AG09309 (cell line): ENCODE measurements at places on chromosomes 12 and 14.

GRCh38 chr14:75946785-75947184 is 35.0 kb downstream of the TGFB3 start:
- DNase-seq, result no peak

GRCh38 chr14:42911642-42912041 is 1305.0 kb downstream of the LRFN5 start:
- DNase-seq, result no peak

GRCh38 chr14:23299211-23299957 is 3.3 kb downstream of the PPP1R3E start:
- no peak for DNase-seq

DNA sequence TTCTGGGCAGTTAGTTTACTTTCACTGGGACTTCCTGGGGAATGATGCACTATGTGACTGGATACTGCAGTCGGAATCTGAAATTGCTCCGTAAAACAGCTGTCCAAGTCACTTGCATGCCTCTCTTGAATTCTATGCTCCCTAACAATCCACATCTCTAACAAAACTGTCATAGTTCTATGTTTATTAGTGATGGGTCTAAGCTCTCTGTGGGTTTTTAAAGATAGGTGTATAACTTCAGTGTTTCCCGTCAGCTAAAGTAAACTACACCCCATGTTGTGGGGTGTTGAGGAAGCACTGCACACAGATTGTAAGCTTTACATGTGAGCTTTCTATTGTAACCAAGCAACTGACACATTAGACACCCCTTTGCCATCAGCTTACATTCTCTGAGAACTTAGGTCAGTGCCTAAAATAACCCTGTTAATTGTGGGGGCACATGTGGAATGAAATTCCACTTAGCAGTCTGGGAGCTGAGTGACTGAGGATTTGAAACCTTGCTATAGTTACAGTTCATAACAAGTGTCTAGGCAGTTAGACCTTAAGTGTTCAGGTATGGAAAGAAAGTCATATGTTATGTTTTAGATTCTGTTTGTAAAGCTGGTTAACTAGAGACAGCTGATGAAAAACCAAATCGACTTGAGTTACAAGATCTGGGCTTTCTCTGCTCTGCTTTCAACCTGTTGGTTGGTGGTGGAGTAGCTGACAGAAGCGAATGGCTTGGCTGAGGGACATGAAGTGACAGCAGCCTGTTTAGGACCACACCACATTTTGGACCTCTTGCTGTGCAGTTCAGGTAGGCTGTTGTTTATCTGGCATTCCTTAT is 165.7 kb downstream of the AKAP6 start:
- DNase-seq, result no peak

GRCh38 chr14:61889914-61890351 is 127.7 kb downstream of the SNAPC1 start:
- no peak for DNase-seq

GRCh38 chr12:91379051-91379775 is 196.6 kb upstream of the DCN start:
- no peak for DNase-seq

DNA sequence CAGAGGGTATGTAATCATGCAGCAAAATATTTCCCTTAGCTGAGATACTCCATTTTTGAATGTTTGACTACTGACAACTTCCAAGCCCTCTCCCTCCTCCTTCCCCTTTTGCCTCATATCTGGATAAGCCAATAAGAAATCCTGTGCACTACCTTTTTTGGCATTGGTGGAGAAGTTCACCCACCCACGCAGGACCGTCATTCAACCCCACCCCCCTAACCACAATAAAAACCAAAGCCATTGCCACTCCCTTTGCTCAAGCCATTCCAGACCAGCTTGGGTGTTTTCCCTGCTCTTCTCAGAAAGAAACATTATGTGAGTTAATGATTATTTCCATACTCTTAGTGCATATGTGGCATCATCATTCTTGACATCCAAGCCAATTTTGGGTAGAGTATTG is 176.7 kb downstream of the PTPN11 start:
- DNase-seq, result no peak

DNA sequence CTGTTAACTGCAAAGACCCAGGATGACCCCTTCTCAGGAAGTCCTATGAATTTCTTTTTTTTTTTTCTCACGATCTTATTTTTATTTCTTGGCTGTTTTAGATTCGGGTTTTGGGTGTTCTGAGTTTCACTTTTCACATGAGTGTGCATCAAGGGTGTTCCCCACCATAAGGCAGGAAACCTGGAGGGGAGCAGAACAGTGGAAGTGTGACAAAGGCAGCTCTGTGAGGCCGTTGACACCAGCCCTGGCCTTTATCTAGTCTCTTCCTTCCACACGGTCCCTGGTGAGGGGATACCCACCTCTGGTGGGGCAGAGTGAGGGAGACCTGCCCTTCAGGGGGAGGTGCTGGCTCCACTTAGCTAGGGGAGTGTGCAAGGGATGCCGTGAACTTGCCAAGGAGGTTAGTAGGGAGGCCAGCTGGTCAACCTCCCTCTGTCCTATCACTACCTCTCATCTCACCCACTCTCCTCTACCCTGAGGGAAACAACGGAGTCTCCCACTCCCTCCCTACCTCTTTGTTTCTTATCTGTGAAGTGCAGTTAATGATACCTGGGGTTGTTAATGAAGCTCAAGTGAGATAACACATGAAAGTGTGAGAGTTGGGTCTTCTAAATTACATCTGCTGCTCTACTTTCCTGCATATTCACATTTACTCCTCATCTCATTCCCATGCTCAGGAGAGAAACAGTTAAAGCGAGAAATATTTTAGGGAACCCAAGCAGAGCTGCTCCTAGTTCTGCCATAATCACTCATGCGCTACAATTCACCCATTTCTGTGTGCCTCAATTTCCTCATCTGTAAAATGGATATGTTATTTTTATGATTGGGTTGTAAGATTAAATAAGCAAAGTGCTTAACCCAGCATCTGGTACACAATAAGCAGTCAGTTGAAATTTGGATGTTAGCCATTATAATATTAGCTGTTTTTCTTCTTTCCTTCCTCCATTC is 4.4 kb upstream of the GALNT6 start:
- no peak for DNase-seq

- no peak for DNase-seq
Measured at GRCh38 chr14:71514941-71515919, 417.0 kb upstream of the RGS6 start.

- DNase-seq, result no peak
Measured at GRCh38 chr12:89901906-89902642, 193.4 kb upstream of the ATP2B1 start.

DNA sequence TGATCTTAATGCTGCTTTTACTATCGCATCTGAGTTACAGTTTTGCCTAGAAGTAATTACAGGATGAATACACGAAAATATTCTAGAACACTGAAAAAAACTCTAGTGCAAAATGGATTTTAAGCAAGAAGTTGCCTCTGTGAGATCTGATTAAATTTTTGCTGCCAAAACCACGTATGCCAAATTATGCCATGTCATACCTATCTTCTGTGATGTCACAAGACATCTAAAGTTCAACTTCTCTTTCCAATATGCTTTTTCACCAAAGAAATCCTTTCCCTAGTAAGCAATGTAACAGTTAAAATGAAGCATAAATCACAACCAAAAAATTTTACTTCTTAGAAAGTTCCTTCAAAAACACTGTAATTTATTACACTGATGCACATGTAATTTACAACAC is 39.6 kb downstream of the HECTD4 start:
- DNase-seq, result no peak

GRCh38 chr12:95200128-95200894 is 17.0 kb downstream of the FGD6 start:
- DNase-seq, result no peak

DNA sequence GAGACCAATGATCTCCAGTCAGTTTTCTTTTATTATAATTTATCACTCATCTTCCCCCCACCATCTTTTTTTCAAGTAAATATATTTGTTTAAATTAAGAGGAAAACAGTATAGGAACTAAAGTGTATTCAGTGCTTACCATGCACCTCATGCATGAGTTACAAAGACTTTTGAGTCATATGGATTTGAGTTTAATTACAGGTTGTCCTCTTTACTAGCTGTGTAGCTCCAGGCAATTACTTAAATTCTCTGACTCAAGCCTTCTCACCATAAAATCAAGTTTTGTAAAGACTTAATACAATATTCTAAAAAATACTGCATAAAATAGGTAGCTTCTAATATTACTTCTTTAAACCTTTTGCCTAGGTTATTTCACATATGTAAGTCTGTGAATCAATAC is 251.3 kb downstream of the SLC16A7 start:
- DNase-seq, result no peak

- DNase-seq, result no peak
Measured at GRCh38 chr14:42541535-42542001, 934.9 kb downstream of the LRFN5 start.

GRCh38 chr12:52353766-52354165 is 13.5 kb downstream of the KRT85 start:
- no peak for DNase-seq

DNA sequence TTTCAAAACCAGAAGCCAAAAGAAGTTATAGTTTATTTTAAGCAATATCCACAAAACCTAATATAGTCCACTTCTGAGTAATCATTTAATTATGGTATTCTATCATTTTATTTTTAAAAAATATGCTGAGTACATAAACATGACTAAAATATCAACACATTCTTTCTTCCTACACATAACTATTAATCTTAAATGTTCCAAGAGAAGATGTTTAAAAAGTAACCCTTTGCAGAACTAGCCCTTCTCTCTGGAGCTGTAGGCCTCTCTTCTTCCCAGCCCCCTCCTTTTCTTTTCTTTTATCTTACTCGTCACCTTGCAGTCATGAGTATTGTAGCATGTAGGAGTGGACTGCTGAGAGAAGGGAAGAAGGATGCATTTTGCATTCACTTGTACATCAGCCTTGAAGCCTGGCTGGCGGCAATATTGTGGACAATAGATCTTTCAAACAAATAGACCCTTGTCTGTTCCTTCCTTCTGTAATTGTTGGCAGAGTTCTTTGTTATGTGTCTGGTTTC is 941.9 kb downstream of the NRXN3 start:
- DNase-seq, result no peak

GRCh38 chr12:40170593-40170992 is 54.2 kb upstream of the LRRK2 start:
- no peak for DNase-seq

- no peak for DNase-seq
Measured at GRCh38 chr14:101235335-101236103, 325.8 kb upstream of the DIO3 start.

DNA sequence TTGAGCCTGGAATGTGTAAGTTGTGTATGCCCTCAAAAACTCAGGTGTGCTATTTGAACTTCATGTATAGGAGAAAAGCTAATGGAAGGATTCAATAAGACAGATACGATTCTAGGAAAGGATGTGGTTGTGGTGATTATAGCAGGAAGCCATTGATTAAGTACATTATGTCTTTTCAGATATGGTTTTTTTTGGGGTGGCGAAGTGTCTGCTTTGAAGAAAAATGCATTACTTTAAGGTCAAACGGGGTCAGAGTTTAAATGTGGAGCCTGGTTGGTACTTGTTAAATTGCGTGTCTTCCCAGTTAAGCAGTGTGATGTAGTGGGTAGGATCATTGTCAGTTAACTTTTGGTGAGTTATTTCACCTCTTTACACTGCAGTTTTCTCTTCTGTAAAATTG is 13.0 kb upstream of the NUP107 start:
- no peak for DNase-seq

- DNase-seq, result no peak
Measured at GRCh38 chr12:120358412-120359100, 10.4 kb downstream of the MSI1 start.

GRCh38 chr14:52069307-52070050 is 620 bp upstream of the NID2 start:
- DNase-seq, result no peak

- no peak for DNase-seq
Measured at GRCh38 chr12:98137278-98137677, 378.1 kb upstream of the TMPO start.

DNA sequence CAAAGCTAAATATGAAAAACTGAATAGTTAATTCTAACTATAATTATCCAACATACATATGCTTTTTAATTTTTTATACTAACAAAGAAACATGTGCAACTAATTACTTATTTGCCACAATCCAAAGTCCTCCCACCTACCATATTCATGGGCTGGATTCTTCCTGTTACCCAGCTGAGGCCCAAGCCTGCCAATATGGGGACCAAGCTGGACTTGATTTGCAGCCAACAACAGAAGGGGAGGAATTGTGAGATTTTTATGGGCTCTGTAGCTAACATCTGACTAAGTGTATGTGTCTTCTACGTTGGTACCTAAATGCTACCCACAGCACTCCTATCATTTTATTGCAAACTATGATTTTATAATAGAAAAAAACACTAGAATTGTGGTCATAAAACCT is 13.1 kb upstream of the ANKS1B start:
- no peak for DNase-seq

DNA sequence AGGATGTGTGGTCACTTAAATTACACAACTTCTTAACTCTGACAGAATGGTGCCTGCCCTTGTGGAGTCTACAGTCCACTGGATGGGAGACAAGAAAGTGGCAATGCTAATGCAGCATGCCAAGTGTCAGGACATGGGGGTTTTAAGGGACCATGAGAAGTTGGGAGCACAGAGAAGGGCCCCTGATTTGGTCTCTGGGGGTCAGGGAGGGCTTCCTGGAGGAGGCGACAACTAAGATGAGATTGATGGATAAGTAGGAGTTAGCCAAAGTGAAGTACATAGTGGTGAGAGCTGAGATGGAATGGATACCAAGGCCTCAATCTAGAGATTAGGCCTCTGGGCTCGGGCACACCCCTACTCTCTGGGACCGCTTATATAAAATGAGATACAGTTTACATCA is 236.7 kb downstream of the CHST11 start:
- DNase-seq, result no peak

- DNase-seq, result no peak
Measured at GRCh38 chr14:95337041-95337595, 17.4 kb upstream of the CLMN start.

DNA sequence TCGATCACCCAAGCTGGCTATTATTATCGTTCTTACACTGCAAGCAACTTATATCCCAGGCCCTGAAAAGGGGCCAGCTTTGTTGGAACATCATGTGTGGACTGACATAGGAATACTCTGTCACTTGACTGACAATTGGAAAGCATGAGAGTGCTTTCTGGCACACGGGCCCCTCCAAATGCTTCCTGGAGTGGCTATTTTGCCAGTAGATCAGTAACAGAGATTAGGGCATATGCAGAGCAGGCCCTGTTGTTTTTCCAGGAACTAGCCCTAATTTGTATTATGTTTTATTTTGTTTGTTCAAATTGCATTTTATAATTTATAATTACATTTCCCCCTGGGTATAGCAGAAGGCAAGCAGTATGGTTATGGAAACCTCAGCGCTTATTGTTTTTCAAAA is 170.1 kb upstream of the FRMD6 start:
- no peak for DNase-seq
